ENCODE measurements at places on chromosomes 1 and 21.

DNA sequence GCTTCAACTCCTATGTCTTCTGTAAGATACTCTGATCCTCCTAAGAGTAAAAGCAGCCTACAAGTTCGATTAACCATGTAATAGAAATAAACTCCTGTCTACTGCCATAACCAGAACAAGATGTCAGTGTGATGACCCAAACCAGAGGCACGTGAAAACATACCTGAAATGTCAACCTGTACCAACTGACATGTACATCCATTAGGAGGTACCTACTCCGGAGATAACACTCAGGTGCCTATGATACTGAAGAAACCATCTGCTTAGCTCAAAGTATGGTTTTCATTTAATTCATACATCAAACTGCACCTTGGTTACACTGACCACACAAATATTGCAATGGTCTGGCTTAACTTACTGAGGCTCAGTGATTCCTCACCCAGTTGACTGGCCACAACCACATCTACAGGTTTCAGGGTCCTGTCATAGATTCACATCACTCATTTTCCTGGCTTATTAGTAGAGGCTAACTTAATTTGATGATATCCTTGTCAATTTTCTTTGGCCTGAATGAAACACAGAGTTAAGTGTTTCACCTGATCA lies 4.4 kb downstream of the ITPKB start:
- DNase-seq = no peak

DNA sequence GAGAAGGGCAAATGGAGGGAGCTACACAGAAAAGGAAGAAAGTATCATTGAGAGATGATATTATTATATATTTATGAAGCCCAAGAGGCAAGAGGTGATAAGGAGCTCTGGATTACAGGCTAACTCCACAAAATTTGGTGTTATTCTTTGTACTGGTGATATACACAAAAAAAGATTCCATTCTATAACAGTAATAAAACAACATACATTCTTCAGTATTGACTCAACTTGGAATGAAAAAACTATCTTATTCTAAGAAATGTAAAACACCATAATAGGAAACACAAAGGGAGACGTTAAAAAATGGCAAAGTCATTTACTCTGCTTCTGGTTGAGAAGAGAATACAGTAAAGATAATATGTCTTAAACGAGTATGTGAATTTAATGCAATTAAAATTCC lies 99.4 kb downstream of the TEX35 start:
- DNase-seq = no peak

DNA sequence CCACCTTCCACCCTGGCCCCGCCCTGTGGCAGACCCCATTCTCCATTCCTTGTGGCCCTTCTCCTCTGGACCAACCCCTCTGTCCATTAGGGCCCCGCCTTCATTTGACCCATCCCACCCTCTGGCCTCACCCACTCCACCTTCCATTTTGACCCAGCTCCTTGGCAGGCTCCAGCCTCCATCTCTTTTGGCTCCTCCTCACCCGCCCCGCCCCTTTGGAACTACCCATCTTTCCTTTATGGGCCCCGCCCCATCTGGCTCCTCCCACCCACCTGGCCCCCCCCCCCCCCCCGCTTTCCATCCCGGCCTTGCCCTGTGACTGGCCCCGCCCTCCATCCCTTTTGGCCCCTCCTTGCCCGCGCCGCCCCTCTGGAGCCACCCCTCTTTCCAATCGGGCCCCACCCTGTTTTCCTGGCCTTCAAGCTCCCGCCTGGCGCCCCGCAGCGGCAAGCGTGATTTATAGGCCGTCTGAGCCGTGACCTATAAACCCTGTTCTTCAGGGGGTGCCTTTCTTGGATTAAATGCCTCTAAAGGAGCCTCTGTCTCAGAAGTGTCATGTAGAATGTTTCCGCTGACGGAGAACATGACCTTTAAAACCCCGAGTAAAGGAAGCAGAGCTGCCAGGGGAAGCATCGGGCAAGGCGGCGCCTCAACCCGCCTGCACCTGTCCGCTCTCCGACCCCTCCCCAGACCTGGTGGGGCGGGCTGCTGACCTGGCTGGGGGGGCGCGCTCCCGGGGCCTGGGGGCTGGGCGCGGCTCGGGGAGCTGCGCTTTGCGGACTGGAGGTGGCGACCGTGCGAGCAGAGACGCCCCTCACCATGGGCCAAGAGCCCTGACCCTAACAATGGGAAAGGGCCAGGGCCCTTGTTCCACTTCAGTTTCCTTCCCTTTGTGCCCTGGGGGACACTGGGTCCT lies 178.0 kb downstream of the CAMTA1 start:
- DNase-seq = peak; percentile 98

DNA sequence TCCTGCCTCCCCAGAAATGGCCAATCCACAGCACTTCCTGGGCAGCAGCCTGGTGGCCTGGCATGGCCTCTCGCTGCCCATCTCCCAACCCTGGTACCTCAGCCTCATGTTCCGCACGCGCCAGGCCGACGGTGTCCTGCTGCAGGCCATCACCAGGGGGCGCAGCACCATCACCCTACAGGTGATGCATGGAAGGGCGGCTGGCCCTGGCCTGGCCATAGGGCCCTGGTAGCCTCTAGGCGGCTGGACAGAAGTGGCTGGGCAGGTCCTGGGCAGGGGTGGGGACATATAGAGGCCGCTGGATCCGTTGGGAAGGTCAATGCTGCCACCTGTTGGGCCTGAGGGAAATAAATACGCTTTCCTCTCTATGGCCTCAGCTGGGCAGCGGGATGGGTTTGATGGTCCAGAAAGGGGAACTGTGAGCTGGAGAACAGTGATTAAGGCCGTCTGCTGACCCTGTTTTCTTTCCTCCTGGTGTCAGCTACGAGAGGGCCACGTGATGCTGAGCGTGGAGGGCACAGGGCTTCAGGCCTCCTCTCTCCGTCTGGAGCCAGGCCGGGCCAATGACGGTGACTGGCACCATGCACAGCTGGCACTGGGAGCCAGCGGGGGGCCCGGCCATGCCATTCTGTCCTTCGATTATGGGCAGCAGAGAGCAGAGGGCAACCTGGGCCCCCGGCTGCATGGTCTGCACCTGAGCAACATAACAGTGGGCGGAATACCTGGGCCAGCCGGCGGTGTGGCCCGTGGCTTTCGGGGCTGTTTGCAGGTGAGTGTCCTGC lies 14.4 kb downstream of the CELSR2 start:
- DNase-seq = no peak

DNA sequence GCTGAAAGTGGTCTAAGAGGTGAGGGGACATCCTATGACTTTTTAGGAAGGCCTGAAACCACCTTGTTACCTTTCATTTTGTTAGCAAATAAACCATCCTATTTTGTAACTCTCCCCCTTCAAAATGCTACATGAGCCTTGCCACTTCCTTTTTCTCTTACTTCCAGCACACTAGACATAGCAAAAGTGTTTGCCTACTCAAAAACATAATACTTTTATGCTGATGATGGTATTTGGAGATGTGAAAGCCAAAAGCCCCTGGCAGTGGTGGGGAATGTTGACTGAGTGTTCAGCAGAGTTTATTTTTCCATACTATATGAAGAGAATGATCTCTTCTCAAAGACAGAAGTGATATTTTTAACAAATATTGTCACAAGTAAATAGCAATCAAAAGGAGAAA lies 134.2 kb downstream of the EDEM3 start:
- no peak for DNase-seq

GRCh38 chr1:119674835-119675289 lies 26.8 kb upstream of the ZNF697 start:
- peak; percentile 52 for DNase-seq

DNA sequence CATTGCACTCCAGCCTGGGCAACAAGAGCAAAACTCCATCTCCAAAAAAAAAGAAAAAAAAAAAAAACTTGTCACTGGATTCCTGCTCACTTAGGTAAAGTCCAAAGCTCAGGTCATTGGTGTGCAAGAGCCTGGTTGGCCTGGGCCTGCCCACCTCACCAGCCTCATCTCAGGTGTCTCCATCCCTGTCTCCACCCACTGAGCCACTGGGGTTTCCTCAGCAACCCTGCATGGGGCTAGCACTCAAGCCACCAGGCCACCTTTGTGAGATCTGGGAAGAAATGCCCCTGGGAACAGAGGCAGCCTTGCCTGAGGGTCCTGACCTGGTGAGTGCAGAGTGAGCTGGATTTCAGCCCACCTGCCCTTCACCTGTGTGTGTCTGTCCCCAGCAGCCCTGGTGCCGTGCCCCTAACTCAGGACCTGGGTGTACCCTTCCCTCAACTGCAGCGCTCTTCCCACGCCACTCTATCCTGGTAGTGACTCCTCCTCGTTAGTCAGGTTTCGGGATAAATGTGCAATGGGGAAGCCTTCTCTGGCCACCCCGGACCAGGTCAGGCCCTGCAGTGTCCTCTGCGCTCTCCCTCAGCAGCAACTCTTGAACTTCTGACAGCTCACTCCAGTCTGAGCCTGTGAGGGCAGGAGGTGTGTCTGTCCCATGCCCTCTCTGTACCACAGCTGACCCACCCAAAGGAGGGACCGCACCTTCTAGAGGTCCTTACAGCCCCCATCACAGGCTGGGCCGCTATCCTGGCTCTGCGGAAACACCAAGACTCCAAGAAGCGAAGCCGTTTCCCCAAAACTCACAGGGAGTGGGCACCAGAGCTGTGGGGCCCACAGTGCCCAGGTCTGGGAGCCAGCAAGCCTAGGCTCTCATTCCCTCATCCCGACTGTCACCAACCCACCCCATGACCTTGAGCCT lies 3.3 kb downstream of the PDZK1IP1 start:
- no peak for DNase-seq

GRCh38 chr1:246394121-246394520 lies 113.0 kb downstream of the SMYD3 start:
- DNase-seq = no peak

Measured in NCI-H1105 (cell line).